Nucleus accumbens (tissue), 56 donors: ENCODE measurements at places on chromosomes 11 and 22.

DNA sequence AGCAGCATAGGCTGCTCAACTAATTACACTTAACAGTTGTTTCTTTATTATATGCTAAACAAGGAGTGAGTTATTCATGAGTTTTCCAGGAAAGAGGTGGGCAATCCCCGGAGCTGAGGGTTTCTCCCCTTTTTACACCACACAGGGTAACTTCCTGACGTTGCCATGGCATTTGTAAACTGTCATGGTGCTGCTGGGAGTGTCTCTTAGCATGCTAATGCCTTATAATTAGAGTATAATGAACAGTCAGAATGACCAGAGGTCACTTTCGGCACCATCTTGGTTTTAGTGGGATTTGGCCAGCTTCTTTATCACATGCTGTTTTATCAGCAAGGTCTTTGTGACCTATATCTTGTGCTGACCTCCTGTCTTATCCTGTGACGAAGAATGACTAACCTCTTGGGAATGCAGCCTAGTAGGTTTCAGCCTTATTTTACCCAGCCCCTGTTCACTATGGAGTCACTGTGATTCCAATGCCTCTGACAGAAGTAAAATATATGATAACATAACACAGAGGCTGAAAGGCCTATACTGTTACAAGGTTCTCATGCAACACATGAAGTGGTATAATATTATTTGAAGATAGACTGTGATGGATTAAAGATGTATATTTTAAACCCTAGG is 41.3 kb upstream of the RDX start:
- no peak for DNase-seq

- no peak for DNase-seq
Measured at GRCh38 chr11:12451179-12451814, 73.9 kb downstream of the PARVA start.

DNA sequence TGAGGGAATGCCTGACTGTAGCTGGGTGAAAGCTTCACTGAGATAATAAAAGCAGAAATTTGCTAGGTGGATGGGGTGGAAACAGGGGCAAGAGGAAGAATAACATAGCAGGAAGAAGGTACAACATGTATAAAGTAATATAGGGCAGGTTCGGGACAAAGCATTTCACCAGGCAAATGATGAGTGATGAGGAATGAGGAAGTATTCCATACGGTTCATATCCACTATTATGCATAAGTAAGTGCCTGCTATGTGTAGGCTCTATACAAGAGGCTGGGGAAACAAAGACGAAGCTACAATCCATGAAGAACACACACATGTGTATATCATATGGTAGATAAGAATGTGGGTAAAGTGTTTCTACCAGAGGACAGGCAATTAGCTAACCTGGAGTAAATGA is 7.9 kb downstream of the NDUFC2 start:
- no peak for DNase-seq

- no peak for DNase-seq
Measured at GRCh38 chr11:66081505-66081904, 11.4 kb downstream of the PACS1 start.

GRCh38 chr11:128549256-128549944 is 38.0 kb downstream of the ETS1 start:
- DNase-seq: no peak
